ENCODE measurements at places on chromosomes 3 and 15.
A peak's percentile ranks its signal among the peaks of the same experiment; 100 is the strongest.

DNA sequence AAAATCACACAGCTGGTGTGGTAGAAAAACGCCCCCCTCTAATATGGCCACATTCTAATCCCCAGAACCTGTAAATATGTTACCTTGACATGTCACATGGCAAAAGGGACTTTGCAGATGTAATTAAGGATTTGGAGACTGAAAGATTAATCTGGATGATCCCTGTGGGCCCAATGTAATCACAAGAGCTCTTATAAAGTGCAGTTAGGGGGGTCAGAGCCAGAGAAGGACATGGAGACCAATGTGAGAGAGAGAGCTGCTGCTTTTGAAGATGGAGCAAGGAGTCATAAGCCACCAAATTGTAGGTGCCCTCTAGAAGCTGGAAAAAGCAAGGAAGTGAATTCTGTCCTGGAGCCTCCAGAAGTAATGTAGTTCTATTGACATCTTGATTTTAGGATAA lies 152.6 kb downstream of the PEX5L start:
- DNase-seq: no peak

- DNase-seq: no peak
Observed at GRCh38 chr15:57496594-57496945, 95.1 kb upstream of the MYZAP start.

DNA sequence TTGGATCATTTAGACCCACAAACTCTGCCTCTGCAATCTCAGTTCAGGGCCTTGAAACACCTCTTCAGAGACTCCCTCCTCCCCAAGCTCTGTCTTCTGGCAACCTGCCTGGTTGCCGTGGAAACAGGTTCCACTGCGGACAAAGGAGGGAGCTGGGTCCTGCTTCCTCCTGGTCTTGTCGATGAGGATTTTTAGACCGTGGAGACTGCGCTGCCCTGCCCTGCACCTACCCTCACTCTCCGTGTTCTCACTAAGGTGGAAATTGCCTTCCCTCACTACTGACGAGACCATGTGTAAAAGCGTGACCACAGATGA lies at the start of gene RTP1:
Gene RTP1, plus strand, starts transcription at position 152 of the 315 bp plus-strand sequence. Its CDS starts 30 bp downstream, at position 182.
- no peak for DNase-seq

DNA sequence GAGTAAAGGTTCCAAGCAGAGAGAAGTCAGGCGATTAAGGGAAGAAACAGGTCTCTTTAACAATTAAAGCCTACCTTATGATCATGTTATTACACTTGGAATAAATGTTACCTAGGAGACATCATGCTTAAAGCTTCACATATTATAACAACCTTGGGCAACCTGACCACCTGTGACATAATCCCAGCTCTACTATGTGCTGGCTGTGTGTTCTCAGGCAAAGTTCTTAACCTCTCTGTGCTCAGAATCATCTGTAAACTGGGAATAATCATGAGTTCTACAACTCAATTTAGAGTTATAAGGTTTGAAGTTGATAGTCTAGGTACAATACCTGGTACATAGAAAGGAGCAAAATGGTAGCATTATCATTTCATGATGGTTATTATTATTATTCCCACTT lies 159.3 kb downstream of the MAGI1 start:
- DNase-seq: no peak

DNA sequence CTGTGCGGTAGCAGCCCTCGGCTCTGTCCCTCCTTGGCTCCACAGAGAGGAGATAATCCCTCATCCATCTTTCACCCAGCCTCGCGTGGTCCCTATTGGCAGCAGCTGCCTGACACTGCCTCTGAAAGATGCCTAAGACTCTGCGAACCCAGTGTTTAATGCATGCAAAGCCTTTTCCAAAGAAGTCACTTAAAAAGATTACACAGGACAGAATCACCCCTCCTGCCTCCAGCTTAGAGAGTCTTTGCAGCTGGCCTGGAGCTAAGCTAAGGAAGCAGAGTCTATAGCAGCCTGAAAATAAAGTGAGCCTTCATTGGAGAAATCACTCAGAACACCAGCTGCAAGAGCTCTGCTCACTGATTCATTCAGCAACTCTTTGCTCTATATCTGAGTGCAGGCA lies 247.2 kb downstream of the SHQ1 start:
- DNase-seq: no peak

DNA sequence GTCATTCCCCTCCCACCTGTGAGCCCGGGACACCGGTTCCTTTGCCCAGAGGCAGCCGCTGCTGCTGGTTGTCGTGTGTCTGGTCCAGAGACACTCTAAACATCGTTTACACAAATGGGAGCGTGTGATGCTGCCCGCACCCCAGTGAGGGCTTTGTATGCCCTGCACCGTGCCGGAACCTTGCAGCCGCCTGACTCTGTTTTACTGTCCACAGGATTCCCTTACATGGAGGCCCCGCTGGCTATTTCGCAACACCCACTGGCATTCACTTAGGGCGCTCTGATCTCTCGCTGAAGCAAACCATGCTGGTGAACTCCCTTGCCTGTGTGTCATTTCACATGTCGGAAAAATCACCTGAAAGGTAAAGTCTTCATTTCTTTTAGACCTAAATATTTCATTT lies 100.8 kb upstream of the SLC6A6 start:
- DNase-seq: no peak

DNA sequence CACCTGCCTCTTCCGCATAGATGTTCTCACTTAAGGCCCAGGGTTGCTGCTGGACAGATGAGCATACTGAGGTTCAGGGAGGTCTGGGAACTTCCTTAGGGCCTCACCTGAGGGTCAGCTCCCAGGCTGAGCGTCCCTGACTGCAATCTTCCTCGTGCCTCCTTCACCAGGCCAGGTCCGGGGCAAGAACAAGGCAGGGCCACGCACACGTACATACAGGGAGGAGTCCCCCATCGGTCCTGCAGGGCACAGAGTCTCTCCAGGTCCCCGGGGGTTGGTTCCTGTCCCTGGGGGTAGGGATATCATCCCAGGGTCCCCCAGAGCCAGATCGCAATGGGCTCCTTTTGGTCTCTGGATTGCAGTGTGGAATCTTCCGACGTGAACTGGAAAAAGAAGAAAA lies 130.1 kb downstream of the LRRK1 start:
- no peak for DNase-seq

DNA sequence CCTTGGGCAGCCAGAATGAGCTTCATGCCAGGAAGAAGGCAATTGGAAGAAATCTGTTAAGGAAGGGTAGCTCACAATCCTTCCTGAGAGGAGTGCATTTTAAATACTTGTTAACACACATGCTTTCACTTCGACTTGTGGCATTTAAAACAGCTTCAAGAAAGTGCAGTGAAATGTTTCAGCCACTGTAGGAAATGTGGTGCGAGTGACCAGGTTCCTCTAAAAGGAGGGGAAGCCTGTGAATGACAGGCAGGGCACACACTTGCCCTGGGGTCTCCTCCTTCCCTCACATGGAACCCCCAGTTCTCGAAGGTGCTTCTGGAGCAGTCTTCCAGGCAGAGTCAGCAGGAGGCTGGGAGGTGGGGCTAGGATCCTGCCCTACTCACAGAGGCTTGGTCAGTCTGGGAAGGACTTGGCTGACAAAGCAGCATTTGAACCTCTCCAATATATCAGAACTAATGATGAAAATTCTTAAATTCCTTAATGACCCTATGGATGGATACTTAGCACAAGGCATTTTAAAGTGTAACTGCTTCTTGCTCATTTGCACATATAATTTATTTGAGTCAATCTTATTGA lies 358.6 kb downstream of the CHST2 start:
- DNase-seq: no peak

- no peak for DNase-seq
Observed at GRCh38 chr3:181454451-181455027, 257.2 kb upstream of the SOX2 start.

GRCh38 chr15:99925661-99926461 lies 192.6 kb upstream of the LYSMD4 start:
- DNase-seq: peak; percentile 55

DNA sequence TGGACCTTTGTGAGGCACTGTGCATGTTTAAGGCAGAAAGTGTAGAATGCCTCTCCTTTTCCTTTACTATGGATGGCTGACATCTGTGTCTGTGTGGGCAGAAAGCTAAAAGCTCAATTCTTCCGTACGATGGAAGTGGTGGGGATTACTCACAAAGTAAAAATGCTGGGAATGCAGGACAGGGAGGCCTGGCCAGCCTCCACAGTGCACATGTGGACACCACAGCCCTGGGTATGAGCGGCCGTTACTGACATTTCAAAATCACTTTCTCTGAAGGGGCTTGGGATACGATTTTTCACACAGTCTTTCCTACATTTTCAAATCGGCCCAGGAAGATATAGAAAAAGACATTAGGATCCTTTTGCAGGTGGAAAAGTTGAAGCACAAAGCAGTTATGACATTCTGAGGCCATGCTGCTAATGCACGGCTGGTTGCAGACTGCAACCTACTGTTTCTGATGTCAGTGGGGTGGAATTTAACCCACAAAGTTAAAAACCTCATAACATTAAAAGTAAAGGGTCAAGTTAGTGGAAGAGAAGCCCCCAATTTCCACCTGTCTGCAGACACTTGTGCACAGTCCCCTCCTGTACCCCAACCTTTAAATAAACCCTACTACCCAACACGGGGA lies 27.9 kb downstream of the EHD4 start:
- no peak for DNase-seq

GRCh38 chr15:68821841-68822381 lies 1.2 kb upstream of the ANP32A start:
- no peak for DNase-seq

DNA sequence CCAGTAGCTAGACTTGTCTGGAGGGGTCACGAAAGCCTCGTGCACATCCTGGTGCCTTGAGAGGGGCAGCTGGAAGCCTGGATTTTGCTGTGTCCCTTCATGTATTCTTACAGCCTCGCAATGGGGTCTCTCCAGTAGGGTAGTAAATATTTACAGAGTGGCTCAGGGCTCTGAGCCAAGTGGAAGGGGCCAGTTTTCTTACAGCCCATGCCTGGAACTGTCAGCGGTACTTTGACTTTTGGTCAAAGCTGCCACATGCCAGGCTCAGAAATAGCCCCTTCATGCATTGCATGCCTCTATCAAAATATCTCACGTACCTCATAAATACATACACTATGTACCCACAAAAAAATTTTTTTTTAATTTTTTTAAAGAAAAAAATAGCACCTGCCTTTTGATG lies 119.2 kb downstream of the OSBPL10 start:
- DNase-seq: no peak

GRCh38 chr3:74676-75243 lies 121.8 kb upstream of the CHL1 start:
- DNase-seq: no peak

DNA sequence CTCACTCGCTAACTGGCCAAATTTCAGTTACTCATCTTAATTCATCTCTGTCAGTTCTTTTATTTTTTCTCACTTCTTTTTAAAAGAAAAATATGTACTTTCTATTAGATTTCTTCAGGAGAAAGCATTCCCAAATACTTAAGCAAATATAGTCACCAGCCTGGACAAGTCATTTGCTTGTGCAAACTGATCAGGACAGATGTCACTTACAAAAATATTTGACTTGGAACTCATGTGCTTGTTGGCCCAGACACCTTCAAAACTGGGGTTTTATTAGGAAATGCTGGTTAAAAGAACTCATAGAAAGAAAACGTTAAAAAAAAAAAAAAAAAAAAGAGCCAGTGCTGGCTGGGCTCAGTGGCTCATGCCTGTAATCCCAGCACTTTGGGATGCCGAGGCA lies 31.3 kb upstream of the FOXP1 start:
- no peak for DNase-seq

- no peak for DNase-seq
Observed at GRCh38 chr3:151204530-151205402, 1.8 kb upstream of the GPR171 start.

DNA sequence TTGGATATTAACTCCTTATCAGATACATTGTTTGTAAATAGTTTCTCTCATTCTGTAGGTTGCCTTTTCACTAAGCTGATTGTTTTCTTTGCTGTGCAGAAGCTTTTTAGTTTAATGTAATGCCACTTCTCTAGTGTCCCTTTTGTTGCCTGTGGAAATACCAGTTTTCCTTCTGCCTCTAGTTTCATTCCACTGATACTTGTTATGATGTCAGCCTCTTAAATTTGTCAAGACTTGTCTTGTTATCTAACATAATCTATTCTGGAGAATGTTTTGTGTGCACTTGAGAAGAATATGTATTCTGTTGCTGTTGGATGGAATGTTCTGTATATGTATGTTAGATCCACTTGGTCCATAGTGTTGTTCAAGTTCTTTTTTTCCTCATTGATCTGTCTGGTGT lies 18.0 kb upstream of the CEP152 start:
- no peak for DNase-seq

Data from stimulated activated CD8-positive, alpha-beta memory T cell treated with anti-CD3 and anti-CD28 coated beads, Interleukin-2, amount 100 ng/mL, for 1 hour (primary cell).